ENCODE measurements at places on chromosomes 7 and 10. TPM values are rescaled to one million over a fixed set of nuclear protein-coding genes. Genes with fewer than 3 reads are reported as not detected.

GRCh38 chr7:94710256-94710655 lies 54.3 kb upstream of the SGCE start:
- no peak for DNase-seq

- no peak for DNase-seq
These were observed 10.5 kb downstream of the PLXDC2 start for GRCh38 chr10:19826712-19827111.

The CTTNBP2 gene
- not detected for total RNA-seq

DNA sequence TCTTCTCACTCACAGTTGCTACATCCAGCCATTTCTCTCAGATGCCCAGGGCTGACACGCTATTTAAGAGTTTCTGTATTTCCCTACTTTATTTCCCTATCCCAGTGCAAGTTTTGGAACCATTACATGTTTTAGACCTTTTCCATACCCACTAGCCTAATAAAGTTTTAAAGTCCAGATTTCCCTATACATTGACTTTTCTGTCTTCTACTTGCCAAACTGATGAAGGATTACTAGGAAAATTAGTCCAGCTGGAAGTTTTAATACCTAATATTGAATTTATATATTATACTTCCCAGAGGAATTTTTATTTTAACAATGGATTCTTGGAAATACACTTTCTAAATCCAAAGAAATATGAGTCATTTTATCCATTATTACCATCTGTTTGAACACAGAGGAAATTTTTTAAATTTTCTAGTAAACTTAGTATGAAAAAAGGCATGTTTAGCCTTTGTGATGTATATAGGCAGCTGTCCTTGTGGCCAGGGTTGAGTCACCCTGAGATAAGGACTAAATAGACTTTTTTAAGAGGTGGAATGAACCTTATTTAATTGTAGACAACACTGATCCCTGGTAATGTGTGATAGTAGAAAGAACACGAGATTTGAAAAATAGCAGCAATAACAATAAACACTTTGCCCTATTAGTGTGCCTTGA lies 205.0 kb downstream of the TFEC start:
- DNase-seq: no peak

The HYAL4 gene
- total RNA-seq: not detected

DNA sequence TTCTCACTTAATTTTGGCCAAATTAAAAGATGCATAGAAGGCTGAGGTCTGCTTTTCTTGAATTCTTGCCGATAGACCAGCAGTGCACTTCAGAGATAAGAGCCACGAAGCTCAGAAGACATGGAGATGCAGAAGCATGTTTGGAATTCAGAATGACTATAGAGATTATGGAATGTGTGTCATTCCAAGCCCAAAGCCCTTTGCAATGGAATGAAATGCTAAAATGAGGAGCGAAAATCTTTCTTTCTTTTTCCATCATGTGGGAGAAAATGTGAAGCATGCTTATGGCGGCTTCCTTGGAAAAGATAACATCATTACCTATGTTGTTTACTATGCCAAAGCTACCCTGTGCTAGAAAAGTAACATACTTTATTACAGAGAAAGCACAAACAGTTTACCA lies 257.0 kb upstream of the RNF32 start:
- DNase-seq: no peak

DNA sequence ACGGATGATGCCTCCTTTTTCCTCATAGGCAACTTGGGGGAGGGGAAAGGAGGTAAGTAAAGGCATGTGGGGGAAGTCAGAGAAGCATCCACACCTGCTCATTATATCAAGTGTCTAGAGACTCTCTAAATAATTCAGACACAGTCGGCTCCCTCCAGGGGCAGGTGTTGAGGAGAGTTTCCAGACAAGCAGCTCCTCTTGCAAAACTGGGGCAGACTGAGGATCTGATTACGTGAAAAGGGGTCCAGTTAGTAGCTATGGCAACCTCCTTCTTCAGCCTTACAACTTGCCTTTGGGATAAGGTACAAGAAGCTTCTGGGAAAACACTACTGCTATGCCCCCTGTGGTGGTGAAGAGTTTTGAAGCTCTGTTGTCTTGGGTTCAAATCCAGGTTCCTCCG lies 39.0 kb upstream of the SORBS1 start:
- DNase-seq: no peak

- DNase-seq: no peak
These were observed 202.5 kb upstream of the SHH start for GRCh38 chr7:156014808-156015207.

- no peak for DNase-seq
These were observed 56.8 kb downstream of the CACNB2 start for GRCh38 chr10:18196806-18197550.

GRCh38 chr10:15809450-15809849 lies 50.9 kb downstream of the MINDY3 start:
- DNase-seq: no peak

The OR6V1 gene
- total RNA-seq: not detected

DNA sequence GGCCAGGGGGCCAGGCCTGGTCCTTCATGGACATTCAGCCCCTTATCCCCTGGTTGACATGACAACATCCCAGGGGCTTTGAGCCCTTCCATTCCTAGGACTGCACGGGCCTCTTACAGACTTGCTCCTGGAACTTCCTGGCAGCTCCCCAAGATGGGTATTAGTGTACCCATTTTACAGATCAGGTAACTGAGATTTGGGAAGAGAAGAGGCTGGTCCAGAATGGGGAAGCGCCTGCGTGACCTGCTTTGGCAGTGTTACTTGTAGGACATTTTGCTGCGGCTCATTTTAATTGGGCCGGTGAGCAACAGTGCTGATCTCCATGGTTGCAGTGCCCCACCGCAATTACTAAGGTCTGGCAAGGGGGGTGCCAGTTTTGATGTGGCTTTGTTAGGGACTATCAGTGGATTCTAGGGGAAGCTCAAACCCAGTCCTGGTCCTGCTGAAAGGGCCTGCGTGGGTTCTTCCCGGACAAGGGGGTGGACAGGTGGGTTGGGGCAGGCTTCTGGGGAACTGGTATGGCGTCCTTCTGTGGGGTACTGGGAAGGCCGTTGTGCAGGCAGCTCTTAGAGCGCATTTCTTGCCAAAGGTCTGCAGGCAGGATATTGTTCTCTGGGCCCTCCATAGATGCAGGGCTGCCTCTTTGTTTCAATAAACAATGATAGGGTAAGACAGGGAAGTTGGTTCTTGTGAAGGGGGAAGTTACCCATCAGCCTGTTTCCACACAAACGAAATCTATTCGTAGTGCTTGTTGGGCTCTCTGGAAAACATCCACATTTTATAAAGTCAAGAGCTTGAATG lies 137.6 kb downstream of the RGS10 start:
- DNase-seq: no peak

All from CD4-positive, alpha-beta memory T cell (primary cell).